ENCODE measurements at places on chromosomes 13 and 19. TPM values are rescaled to one million over a fixed set of nuclear protein-coding genes. Genes with fewer than 3 reads are reported as not detected.

Gene JSRP1
- total RNA-seq, result not detected

Gene LHB
- not detected for total RNA-seq

Gene KLF1
- total RNA-seq, result under 0.01 TPM

Gene ZNF723
- not detected for total RNA-seq

Gene F7
- total RNA-seq, result 0.73 TPM

Gene PRTN3
- not detected for total RNA-seq

Gene PLIN3
- total RNA-seq, result 110 TPM

Gene OR4F17
- not detected for total RNA-seq

Gene REEP6
- total RNA-seq, result 3.0 TPM

Gene KIR3DL2
- not detected for total RNA-seq

Gene SMARCA4
- 105 TPM for total RNA-seq

Gene SHFL
- 94.9 TPM for total RNA-seq

Gene ZNF136
- 8.0 TPM for total RNA-seq

Gene ZNF154
- 4.2 TPM for total RNA-seq

Gene ZFP14
- 4.2 TPM for total RNA-seq

Gene GARIN5B
- not detected for total RNA-seq

Gene CYP2A7
- total RNA-seq, result not detected

Gene PSMD8
- 402 TPM for total RNA-seq

Gene KRTDAP
- total RNA-seq, result not detected

Gene TNNT1
- total RNA-seq, result 9.0 TPM

Gene HIPK4
- total RNA-seq, result 0.31 TPM

Gene ATG4D
- 25.4 TPM for total RNA-seq

Gene TSHZ3
- 3.7 TPM for total RNA-seq

Gene RNF17
- not detected for total RNA-seq

Gene INTS6
- 62.5 TPM for total RNA-seq

Gene SLC46A3
- total RNA-seq, result 3.1 TPM

Gene TCF3
- total RNA-seq, result 34.8 TPM

Gene GNG7
- 2.9 TPM for total RNA-seq

Gene ZNF724
- 12.8 TPM for total RNA-seq

Gene KL
- not detected for total RNA-seq

Gene PTH2
- total RNA-seq, result not detected

Gene CPT1C
- total RNA-seq, result 2.2 TPM

Gene RASGRP4
- not detected for total RNA-seq

Gene ZNF536
- 4.1 TPM for total RNA-seq

Gene ZBTB45
- total RNA-seq, result 7.6 TPM
